ENCODE measurements at places on chromosomes 4 and X.

- DNase-seq: peak; percentile 36
These were observed 31.0 kb downstream of the ALPK1 start for GRCh38 chr4:112327965-112328733.

DNA sequence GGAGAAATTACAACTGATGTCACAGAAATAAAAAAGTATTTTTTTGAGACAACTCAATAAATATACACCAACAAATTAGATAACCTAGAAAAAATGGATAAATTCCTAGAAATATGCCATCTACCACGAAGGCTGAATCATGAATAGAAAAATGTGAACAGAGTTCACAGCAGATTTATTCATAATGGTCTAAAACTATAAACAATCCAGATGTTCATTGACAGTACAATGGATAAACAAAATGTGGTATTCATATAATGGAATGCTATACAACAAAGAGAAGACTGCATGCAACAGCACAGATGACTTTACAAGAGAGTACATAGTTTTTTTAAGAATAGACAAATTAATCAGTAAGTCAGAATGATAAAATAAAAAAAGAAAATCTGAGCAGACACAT lies 55.2 kb downstream of the CLOCK start:
- DNase-seq: no peak

DNA sequence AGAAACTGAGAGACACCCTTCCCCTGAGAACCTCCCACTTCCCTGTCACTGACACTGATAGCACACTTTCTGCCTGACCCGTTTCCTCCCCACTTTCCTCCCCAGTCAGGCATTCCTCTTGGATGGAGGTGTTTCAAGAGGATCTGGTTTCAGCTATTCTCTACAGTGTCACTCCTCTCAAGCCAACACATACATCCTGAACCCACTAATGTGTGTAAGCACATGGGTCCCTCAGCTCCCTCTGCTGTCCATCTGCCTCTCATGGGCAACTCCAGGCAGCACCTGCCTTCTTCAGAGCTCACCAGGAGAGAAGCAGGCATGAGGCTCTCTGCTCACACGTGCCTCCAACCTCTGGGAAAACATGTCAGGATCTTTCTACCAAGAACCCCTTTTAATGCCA lies 207.6 kb downstream of the NAF1 start:
- DNase-seq: peak; percentile 14

GRCh38 chr4:181264893-181265292 lies 978.3 kb upstream of the TENM3 start:
- no peak for DNase-seq

GRCh38 chr4:6198278-6198677 lies 2.1 kb downstream of the JAKMIP1 start:
- no peak for DNase-seq

DNA sequence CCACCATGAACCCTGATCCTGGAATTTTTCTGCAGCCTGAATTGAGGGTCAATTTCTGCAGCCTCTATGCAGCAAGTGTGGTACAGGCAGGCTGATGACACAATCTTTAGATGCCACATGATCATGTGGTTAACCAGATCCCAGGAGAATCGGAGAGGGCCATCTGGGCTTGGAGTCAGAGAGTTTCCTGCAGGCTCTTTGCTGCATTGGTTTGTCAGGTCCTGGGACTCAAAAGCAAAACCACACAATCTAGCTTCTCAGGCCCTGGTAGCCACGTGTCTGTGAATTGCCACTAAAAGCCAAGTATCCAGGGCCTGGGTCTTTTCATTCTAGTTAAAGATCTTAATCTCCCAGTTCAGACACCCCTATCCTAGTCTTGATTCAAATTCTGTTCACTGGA lies 464.5 kb downstream of the BCOR start:
- peak; percentile 9 for DNase-seq

GRCh38 chr4:4395849-4396627 lies 9.1 kb downstream of the NSG1 start:
- DNase-seq: peak; percentile 45

GRCh38 chrX:31350808-31351074 lies 278.9 kb upstream of the FTHL17 start:
- DNase-seq: no peak

DNA sequence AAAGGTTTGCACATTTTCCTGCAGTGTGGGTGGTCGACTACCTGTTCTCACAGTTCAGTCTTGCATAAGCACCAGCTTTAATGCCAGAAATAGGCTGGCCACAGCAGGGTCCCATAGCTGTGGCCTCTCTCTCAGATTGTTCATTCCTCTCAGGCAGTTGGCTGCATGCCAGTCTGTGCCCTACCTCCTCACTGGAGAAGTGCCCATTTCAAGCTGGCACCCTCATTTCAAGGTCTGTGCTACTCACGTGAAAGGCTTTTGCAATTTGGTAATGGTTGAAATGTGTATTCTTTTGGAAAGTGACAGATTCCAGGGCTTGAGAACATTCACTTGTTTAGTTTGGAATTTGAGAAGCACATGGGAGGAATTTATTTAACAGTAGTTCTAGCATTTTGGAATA lies 28.9 kb upstream of the MTMR1 start:
- no peak for DNase-seq

DNA sequence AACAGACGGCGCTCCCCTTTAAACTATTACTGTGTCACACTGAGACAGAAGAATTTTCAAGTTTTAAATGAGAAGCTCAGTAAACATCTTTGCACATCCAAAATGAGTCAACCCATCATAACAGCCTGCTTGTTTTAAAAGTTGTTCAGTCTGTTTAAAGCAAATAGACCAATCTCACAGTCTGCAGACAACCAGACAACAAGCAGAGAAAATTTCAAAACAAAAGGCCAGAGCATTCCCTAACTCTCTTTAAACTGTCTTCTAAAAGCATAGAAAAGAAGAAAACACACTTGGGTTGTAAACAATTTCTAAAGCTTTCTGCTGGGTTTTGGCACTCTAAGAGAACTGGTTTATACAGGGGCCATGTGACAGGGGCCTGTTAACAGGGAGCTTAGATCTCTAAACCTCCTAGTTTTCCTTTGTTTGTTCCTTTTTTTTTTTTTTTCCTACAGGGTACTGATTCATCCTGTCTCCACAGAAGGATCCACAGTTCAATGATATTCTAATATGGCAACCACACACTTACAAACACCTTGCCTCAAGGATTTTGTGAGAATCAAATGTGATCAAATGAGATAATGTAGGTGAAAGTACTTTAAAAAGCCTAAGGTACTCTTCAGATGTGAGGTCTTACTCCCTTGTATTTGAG lies 100.8 kb upstream of the MAML3 start:
- DNase-seq: no peak

DNA sequence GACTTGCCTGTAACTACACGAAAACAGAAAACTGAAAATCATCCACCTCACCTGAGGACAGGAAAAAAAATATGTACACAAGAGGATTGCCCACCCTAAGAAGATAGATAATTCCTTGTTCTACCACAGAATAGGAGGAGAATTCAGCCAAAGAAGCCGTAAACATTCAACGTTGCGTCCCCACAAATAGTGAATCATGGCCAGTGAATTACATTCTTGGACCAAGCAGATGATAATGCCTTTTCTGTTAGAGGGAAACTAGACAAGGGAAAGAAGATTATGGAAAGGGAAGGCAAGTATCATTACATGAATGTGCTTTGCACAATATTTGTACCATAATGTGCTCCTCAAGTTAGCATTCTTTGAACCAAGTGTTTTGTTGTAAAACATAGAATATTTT lies 95.5 kb upstream of the C1QTNF7 start:
- DNase-seq: no peak

GRCh38 chr4:2417765-2418649 lies at the start of gene ZFYVE28:
Gene ZFYVE28, minus strand, starts transcription at chr4:2418645. Its CDS starts 322 bp downstream, at chr4:2418323.
- no peak for DNase-seq

DNA sequence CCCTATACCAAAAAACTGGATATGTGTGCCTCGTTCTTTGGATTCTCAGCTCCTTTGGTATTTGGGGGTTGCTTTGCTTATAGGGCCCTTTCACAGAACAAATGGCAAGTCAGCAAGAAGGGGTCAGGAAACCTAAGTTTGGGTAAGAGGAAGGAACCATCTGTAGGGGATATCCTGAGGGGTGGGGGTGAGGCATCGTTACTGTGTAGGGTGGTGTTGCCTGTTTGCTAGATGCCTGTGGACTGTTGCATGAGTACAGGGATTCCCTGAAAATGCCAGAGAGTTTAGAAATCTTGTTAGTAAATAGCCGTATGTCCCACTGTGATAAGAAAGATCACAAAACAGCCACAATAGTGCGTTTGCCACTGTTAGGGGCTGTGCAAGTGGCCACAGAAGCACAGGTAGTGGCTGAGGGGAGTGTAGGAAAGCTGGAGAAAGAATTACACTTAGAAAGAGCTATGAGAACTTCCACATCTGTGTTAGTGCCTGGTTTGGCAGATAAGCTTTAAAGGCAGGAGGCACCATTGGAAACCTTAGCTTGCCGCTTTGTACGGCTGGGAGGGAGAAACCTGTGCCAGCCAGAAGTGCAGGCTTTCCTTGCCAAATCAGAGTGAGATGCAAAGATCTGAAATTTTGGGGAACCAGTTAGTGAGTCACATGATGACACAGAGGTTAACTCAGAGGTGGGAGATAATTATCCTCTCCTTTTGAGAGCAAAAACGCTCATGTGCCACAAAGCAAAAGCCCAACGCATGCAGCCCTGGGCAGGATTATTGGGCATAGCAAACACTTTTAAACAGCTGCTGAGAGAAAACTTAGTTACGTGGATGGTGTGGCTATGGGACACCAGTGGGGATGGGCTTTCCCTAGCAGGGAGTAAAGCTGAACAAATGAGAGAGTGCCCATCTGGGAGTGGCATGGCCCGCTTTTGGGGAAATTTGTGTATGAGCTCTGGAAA lies 343.7 kb downstream of the ARAP2 start:
- no peak for DNase-seq

DNA sequence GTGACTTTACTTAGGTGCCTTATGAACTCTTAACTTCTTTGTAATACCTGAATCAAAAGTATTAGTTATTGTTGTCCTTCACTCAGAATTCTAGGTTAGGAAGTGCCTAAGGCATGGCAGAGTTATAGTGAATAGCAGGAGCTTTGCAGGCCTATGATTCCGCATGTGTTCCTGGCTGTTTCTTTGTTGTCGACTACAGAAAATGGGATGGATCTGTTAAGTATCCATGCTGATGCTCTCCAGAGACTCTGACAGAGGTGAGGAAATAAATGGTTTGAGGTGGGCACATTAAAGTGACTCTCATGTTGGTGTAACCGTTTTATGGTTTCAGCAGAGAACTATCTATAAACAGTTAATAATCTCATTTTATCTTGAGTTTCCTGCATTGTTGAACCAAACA lies 1601.3 kb downstream of the PCDH7 start:
- no peak for DNase-seq

DNA sequence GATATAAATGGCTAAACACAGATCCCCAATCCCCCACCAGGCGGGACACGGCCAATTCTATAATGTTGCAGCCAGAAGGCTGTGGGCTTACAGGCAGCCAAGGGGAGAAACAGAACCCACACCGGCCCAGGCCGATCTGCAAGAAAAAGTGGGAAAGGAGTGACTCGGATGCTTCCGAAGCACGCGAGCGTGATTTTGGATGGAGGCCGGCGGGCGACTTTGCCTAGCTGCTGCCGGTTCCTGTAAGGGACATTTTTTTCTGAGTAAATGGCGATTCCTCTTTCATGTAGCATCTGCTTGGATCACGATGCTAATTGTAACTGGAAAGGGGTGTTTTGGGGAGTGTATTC lies 470.2 kb downstream of the PCDH19 start:
- no peak for DNase-seq

- no peak for DNase-seq
These were observed 213.7 kb upstream of the VCX3A start for GRCh38 chrX:6748595-6748994.

DNA sequence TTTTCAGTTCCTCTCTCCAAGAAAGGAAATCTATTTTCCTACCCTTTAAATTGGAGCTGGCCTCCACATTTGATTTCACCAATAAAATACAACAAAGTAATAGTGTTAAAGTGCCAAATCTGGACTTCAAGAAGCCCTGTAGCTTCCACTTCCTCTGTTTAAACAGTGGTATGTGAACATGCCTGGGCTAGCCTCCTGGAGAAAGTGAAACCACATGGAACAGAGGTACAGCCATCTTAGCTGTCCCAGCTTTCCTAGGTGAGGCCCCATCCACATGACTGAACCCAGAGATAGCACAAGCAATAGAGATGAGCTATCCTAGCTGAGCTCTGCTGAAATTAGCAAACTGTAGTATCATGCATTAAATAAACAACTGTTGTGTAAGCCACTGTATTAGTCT lies 131.8 kb upstream of the VCX start:
- DNase-seq: no peak

DNA sequence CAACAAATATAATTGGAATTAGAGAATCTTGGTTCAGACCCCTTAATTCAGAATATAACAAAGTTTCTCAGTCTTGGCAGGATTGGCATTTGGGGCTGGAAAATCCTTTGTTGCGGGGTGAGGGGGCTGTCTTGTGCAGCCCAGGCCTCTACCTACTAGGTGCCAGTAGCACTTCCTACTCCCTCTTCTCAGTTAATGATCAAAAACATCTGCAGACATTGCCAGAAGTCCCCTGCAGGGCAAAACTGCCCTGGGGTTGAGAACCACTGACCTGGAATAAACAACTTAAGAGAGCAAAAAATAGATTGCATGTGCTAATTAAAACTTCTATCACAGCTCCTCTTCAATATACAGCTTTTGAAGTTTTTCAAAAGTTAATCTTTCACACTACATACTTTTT lies 36.7 kb upstream of the CXorf38 start:
- no peak for DNase-seq

DNA sequence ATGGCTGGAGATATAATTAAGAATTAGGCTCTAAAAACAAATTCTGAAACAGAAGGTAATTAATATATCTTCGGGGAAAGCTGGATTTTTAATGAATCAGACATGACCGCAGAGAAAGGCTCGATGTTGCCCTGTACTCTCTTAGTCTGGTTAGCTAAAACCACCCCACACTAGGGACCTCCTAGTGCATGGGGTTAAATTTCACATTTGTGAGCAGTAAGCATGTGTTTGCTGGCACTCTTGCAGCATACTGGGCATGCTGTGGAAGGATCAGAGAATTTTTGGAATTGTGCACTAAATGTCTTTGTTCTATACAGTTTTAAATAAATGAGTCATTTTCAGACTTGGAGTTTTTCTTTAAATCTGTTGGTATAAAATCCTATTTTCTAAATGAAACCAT lies 475.6 kb upstream of the FTHL17 start:
- DNase-seq: no peak

DNA sequence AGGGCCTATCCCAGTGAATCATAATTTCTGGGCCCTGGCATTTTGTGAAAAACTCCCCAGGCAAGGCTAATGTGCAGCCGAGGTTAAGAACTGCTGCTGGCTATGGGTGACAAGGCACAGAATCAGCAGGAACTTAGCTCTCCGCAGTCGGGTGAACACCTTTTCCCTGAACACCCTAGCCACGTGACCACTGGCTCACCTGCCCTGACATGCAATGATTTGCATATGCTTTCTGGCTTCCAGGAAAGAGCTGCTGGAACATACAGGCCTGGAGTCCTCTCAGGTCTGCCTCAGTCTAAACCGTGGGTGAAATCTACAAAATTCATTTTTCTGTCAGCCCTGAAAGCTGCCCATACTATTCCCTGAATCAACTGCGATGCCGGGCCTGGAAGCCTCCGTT lies 56.6 kb downstream of the ZNF827 start:
- DNase-seq: no peak

Data from brain microvascular endothelial cell (primary cell).